ENCODE measurements at places on chromosomes 5 and 9.

GRCh38 chr9:86664603-86665002 is 282.7 kb downstream of the GAS1 start:
- no peak for DNase-seq

DNA sequence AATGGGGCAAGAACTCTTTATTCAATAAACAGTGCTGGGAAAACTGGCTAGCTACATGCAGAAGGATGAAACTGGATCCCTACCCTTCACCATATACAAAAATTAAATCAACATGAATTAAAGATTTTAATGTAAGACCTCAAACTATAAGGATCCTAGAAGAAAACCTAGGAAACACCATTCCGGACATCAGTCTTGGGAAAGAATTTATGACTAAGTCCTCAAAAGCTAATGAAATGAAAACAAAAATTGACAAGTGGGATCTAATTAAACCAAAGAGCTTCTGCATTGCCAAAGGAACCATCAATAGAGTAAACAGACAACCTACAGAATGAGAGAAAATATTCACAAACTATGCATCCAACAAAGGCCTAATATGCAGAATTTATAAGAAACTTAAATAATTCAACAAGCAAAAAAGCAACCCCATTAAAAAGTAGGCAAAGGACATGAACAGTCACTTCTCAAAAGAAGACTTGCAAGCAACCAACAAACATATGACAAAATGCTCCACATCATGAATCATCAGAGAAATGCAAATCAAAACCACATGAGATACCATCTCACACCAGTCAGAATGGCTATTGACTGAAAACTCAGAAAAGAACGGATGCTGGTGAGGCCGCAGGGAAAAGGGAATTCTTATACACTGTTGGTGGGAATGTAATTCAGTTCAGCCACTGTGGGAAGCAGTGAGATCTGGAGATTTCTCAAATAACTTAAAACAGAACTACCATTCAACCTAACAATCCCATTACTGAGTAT is 104.3 kb upstream of the MAP3K1 start:
- no peak for DNase-seq

DNA sequence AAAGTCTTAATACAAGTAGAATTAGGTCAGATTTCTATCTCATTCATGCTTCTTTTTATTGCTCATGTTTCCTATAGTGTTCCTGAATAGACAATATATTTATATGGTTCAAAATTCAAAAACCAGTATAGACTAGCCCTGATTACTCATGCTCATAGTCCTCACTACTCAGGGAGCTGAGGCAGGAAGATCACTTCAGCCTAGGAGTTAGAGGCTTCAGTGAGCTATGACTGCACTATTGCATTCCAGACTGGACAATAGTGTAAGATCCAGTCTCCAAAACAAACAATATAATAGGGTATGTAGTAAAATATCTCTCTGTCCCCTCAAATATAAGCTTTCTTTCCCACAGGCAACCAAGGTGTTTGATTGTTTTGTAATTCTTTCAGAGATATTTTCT is 2.4 kb downstream of the ANKRD31 start:
- no peak for DNase-seq

GRCh38 chr9:136567651-136568287 is 21.9 kb upstream of the NOTCH1 start:
- DNase-seq = peak; percentile 85

- DNase-seq = no peak
Measured at GRCh38 chr5:118791926-118792734, 196.2 kb downstream of the DTWD2 start.

GRCh38 chr5:112049738-112050137 is 292.7 kb upstream of the NREP start:
- no peak for DNase-seq

DNA sequence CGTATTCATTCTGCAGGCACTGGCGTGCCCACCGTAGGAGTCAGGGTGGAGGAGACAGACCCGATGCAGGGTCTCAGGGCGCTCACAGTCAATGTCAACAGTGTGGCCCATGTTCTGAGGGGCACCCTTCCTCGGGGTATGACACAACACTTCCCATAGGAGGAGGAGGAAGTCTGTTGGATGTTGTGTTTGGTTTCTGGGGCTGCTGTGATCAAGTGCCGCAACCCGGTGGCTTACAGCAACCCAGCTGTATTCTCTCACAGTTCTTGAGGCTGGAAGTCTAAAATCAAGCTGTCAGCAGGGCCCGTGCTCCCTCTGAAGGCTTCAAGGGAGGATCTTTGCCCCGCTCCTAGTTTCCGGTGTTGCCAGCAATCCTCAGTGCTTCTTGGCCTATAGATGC is 5.6 kb upstream of the HNRNPAB start:
- no peak for DNase-seq

DNA sequence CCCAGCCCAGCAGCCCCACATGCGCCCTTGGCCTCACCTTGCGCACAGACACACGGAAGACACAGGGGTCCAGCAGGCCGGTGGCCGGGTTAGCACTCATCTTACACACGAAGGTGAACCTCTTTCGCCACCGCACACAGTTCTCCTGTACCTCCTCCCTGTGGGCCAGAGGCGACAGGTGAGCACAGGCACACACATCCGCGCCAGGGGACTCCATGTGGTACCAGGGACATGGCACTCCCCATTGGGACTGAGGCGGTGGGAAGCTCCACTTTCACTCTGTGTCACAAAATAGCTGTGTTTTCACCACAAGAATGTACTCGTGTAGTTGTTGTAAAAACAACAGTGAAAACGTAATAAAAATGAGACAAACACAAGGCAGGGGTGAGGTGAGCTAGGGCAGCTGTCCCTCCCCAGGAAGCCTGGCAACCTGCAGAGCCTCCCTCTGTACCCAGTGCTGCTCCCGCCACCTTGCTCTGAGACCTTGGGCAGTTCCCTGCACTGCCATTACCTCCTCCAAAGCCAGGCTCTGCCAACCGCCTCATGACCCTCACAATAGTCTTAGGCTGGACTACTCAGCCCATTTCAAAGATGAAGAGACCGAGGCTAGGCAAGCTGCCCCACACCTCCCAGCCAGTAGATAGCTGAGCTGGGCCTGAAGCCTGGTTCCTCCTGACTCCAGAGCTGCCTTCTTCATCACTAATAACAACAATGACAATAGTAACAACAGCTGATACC is 16.3 kb upstream of the DPM2 start:
- no peak for DNase-seq

DNA sequence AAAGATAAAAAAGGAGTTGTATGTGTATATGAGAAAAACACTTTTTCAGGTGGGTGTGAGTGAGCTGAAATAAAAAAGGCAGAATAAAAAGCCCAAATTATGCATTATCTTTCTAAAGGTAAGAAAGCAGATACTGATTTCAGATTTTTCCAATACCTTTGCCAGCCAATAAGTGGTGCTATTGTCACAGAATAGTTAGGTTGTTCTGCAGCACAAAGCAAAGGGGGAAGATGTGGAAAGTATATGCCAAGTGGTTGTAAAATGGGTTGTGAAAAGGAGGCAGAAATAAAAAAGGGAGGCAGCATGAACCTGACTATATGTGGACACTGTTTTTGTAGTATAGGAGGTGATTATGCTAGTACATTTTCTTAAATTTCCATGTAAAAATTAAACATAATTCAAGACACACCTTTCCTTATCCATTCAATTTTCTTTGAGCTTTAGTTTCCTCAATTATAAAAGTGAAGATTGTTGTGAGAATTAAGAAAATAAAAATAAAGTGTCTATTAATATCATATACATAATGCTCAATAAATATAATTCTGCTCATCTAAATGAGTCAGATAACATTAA is 106.7 kb downstream of the SMIM15 start:
- no peak for DNase-seq
